ENCODE measurements at places on chromosomes 7 and 10.
A peak's percentile ranks its signal among the peaks of the same experiment; 100 is the strongest.

DNA sequence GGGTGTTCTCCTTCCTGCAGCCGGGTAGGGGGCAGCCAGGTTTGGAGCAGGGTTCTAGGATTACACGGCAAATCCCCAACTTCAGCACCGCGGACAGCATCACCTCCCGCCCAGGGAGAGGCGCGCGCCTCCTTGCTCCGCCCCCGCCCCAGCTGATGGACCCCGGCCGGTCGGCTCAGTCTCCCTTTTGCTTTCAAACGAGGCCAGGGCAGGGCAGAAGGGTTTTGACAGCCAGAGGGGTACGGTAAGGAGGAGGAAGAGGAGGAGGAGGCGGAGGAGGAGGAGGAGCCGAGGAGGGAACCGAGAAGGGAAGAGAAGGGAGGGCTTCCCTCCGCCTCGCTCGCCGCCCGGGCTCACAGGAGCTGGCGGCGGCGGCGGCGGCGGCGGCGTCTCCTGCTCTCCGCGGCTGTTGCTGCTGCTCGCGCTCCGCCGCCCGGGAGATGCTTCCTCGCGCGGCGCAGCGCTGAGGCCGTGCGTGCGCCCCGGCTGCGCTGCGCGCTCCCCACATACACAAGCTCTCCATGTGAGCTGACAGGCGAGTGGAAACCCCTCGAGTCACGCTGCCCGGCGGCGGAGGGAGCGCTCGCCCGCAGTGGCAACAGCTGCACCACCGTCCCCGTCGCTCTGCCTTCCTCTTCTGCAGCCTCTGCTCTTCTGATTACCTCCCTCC lies 615 bp upstream of the CNTNAP2 start:
- peak; percentile 92 for DNase-seq

DNA sequence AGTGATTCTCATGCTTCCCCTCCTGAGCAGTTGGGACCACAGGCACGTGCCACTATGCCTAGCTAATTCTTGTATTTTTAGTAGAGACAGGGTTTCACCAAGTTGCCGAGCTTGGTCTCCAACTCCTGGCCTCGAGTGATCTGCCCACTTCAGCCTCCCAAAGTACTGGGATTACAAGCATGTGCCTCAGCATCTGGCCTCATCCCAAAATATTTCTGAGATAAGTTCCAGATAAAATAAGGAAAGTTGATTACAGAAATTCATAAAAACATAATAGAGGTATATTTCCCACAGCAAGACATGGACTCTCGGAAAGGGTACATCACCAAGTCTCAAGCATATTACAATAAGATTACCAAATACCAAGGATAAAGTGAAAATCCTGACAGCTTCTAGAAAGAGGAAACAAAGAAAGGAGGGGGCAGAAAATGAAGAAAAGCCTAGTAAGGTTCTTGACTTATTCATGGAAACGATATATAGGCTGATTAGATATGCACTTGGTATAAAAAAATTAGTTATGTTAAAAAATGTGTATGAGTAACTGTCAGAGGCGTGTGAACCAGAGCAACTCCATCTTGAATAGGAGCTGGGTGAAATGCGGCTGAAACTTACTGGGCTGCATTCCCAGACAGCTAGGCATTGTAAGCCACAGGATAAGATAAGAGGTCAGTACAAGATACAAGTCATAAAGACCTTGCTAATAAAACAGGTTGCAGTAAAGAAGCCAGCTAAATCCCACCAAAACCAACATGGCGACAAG lies 35.0 kb downstream of the IQUB start:
- DNase-seq: no peak

DNA sequence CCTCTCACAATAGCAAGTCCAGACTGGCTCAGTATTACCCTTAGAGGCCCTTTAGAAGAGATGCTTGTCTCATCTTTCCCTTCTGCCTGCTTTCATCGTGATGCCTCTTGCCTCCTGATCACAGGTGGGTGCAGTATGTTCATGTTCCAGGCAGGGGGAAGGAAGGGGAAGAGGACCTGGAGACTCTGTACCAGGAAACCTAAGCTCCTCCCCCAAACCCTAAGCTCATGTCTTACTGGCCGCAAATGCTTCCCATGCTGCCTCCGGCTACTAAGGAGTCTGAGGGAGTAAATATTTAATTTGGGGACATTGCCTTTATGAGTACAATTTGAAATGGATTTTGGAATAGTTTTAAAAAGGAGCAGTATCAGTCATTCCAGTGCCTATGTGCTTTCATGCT lies 192.6 kb downstream of the CDCA7L start:
- DNase-seq: no peak

DNA sequence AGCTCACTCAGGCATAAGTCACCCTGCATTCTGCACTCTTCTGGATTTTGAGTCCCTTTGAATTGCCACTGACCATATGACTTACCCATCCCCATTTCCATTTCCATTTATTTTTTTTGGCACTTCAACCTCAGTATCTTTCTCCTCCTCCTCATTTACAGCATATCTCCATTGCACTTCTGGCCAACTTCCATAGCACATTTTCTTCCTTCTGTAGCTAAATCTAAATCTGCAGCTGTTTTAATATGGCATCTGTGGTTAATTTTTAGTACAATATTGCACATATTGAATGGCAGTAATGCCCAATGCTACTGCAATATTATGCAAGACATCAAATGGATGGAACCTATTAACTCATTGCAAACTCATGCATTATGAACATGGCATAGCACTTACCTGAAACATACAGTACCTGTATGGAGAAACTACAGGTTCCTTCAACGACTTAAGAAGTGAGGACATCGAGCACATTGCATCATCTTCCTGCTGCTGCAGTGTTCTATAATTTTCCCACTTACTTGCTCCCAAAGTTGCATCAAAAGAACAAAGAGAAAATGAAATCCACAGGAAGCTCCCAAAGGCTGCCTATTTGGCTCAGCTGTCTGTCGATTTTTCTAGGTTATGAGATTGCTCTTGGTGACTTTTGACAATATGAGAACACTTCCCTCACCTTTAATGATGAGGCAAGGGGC lies 55.7 kb downstream of the LRRTM3 start:
- no peak for DNase-seq

DNA sequence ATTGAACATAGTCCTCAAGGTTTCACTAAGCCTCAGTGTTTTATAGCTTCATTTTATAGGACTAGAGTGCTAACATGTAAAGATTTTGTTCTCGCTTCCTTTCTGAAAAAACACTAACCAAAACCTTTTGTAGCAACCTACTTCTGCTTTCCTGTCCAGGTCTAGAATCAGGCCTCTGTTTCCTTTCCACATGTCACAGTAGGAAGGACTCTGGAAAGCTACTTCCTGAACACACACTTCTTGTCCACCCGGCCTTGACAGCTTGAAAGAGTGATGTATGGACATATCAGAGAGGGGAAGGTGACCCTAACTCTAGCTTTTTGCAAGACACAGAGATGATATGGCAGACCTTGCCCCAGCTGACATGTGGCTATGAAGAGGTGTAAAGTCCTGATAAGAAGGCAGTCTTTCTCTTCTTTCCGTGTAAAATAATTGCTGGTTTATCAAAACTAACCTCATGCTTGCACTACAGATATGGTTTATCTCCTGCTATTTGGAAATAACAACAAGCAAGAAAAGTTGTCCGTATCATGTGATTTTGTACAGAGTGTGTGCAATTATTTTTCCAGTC lies 175.4 kb downstream of the SKAP2 start:
- no peak for DNase-seq

GRCh38 chr10:62653254-62653653 lies 151.3 kb upstream of the ADO start:
- no peak for DNase-seq

DNA sequence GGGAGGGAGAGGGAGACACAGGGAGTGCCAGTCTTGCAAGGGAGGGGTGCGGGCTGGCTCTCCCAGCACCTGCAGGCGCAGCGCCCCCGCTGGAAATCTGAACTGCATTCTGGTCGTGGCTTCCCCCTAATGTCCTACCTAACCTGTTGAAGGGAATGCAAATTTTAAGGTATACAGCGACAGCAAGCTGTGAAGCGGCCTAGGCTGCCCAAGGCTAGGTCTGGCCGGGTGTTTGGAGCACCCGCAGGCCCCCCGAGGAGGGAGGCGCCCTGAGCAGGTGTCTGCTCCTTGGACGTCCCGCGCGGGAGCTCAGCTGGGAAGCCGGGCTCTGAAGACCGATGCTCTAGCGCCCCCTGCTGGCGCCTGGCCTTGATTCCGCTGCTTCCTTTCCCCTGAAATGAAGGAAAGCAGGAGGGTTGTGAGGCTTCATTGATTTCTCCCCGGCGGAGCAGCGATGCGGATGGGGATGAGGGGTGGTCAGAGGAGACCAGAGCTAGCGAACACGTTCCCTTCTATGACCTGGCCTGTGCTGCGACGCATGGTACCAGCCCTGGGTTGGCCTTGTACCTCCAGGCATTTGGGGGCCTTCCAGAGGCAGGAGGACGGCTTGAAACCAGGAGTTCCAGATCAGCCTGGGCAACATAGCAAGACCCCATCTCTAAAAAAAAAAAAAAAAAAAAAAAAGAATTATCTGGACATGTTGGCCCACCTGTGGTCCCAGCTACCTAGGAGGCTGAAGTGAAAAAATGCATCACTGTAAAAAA lies 601.3 kb downstream of the GALNT17 start:
- peak; percentile 87 for DNase-seq

DNA sequence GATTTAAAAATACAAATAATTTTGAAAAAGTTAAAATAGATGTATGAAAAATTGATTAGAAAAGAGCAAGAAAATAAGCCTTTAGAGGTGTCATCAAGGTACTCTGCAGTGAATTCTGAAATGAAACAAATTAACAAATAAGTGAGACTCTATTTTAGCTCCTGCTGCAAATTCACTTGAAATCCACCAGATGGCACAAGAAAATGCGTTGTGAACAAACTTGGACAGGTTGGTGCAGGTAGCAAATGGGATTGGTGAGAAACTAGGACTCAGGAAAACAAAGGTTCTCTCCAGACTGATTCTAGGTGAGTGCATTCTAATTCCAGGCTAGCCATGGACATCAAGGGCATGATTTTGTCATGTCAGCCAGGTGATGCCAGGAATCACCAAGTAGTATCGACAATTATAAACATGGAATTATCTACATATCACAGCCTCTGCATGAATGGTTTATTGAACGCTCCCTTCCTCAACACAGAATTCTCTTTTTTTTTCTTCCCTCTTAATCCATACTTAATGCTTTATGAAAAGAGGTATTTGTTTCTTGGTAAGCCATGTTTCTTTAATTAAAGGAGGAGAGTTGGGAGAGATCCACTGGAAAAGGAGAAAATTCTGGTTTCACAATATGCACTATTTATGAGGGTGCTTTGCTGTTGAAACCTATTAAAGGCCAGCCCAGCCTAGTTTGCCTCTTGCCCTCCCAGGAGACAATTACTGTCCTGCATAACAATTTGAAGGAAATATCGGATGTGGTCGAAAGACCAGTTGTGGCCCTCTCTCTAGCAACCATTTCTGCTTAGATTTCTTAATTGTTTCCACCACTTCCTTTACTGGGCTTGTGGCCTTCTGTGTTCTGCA lies 118.1 kb downstream of the ZNF365 start:
- DNase-seq: no peak

DNA sequence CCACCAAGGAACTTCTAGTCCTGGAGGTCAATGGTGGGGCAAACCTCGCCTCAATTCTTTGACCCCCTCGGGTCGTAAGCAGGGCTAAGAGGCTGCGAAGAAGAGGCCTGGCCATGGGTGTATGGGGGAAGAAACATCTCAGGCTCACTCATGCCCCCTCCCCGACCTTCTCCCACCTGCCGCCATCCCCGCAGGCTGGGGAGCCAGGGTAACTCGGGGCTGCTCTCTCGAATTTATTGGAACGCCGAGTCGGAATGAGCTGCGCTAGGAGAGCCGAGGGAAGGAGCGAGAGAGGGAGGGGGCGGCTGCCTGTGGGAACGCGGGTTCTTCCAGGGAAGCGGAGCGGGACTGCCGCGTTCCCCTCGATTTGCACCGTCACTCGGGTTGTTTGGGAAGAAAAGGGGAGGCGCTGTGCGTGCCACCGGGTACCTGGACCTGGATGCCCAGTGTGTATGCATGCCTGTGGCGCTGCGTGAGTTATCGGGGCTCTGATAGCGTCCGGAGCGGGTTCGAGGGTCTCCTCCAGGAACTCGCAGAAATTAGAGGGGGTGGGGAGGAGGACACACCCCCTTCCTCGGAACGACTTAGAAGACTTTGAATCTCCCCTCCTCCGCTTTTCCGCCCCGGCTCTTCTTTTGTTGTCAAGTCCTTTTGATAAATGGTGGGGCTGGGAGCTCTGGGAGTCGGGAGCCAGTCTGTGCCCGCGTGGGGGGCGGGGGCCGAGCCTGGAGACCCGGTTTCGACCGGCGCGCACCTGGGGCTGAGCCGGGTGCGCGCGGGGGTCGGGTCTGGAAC lies 1.8 kb upstream of the ZNF503 start:
- peak; percentile 73 for DNase-seq

DNA sequence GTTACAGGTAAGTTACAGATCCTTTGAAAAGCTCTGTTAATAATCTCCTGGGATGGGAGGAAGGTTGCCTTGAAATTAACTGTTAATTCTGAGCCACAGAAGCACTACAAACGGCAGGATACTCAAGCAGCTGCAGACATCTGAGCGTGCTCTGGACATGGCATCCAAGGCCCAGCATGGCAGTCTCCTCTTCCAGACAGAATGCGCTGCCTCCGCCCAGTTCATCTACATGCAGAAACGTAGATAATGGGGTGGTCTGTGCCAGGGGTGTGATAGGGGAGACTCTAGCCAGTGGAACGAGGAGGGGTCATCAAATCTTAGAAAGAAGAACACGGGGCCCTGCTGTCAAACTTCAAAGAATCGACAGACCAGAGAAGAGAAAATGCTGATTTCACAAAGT lies 13.8 kb downstream of the VIPR2 start:
- peak; percentile 4 for DNase-seq

GRCh38 chr7:64192148-64192704 lies 14.8 kb upstream of the ZNF735 start:
- no peak for DNase-seq

DNA sequence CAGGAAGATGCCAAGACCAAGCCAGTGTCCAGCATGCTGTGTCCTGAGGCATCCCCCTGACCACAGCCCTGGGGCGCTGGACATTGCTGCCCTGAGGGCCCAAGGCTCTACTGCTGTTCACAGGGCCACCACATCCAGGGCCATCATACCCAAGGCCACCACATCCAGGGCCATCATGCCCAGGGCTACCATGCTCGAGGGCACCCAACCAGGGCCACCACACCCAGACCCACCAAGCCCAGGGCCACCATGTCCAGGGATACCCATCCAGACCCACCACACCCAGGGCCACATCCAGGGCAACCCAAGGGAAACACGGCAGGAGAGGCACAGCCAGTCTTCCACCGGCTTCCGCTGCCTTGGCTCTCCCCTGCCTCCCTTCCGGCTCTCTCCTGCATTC lies 17.1 kb downstream of the STK32C start:
- DNase-seq: peak; percentile 10

- DNase-seq: no peak
Observed at GRCh38 chr10:88415533-88416130, 167.5 kb downstream of the RNLS start.

DNA sequence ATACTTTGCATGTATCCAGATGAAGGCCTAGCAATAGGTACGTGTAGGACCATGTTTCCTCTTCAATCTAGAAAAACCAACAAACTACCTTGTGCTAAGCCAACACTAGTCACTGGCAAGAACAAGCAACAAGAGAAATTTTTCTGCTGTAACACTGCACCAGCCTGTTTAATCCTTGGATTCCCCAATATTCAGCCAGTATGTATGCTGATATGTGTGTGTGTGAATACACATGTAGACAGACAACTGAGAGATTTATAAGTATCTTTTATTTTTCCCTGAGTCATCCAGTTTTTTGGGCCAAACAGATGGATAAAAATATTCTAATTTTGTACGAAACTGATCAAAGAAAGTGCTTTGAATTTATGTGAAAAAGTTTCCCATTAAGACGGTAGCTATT lies 26.2 kb downstream of the GLI3 start:
- no peak for DNase-seq

Measured in right hindlimb (tissue), 1 donor.